ENCODE measurements at places on chromosomes 6 and 20.

GRCh38 chr6:144265390-144265789, 19.7 kb upstream of the UTRN start:
- no peak for DNase-seq

DNA sequence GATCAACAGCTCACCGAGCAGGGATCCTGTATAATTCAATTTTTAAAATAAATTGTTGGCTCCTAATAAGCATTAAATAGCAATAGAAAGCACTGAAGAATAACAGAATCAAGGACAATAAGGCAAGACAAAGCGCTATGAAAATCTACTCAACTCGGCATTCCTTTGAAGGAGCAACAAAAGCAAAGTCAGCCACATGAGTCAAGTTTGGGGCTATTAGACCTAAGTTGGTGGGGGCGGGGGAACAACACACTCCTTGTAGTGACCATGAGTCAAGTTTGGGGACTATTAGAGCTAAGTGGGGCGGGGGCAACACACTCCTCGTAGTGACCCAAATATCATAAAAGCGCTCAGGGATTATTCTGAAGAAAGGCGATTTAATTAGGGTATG, 120.0 kb downstream of the FOXC1 start:
- no peak for DNase-seq

- no peak for DNase-seq
These were observed 399 bp upstream of the REPS1 start for GRCh38 chr6:138988469-138988834.

GRCh38 chr20:48374991-48375595, 452.7 kb downstream of the PREX1 start:
- DNase-seq = no peak

GRCh38 chr20:2794866-2795447, 5.5 kb downstream of the CPXM1 start:
- DNase-seq = no peak

GRCh38 chr6:125392682-125393081, 90.9 kb upstream of the HDDC2 start:
- DNase-seq = no peak

Measured in activated naive CD4-positive, alpha-beta T cell (primary cell).